ENCODE measurements at places on chromosomes 16 and 17.

DNA sequence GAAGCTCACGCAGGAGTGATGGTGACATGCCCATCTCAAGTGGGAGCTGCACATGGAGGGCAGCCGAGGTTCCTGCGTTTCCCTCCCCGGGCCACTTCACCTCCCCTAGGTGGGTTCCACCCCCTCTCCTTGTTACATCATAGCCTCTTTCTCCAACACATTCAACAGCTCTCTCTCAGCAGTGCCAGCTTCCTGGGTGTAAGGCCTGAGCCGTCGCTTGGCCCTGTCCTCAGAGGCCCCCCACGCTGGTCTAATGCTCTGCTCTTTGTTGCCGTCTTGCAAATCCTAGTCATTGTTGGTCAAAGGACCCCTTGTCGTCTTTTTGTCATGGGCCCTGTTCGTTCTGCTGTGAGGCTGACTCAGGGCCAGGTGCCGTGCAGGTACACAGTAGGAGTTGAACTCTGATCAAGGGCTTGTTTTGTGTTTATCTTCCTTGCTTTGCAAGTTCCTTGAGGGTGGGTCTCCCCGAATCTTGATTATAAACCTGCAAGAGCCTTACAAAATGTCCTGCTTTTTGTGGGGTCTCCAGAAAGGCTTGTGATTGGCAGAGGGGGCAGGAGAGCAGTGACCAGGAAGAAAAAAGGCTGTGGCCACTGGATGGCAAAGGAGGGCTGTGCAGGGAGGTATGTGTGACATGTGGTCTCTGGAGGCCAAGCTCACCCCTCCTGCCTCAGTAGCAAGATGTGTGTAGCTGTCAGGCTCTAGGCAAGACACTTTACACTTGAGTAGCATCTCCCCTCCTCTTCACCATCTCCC lies 136.6 kb downstream of the CCDC182 start:
- peak; percentile 44 for DNase-seq

DNA sequence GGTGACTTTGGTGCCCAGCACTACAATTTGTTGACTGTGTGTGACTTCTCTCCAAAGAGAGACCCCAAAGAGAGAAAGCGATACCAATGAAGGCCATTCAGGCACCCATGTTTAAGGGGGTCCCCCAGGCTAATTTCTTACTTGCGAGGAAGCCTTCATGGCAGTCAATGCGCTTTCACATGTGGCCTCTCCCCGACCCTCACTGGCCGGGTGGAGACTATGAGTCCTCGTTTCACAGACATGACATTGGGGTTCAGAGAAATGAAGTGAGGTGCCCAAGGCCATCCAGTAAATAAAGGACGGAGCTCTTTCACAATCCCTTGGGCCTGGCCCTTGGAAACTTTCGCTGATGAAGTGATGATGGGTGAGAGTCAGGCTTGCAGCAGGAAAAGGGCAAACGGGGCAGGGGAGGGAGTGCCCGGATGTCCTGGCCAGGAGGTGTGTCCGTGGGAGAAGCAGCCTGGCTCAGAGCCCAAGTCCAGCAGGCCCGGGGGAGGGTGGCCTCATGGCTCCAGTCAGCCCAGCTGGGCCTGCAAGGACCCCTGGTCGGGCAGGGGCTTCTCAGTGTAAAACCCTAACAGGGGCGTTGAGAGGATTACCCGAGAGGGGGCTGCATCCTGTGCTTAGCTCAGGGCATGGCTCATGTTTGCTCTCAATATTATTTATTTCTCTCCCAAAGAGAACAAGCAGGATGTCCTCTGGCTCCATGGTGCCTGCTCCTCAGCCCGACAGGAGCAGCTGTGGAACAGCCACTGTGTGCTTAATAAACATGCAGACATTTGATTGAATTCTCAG lies 14.7 kb downstream of the TBX2 start:
- no peak for DNase-seq

GRCh38 chr16:85956426-85956825 lies 57.5 kb downstream of the IRF8 start:
- DNase-seq: no peak

- DNase-seq: no peak
Observed at GRCh38 chr16:15694499-15694898, 44.5 kb downstream of the NDE1 start.

DNA sequence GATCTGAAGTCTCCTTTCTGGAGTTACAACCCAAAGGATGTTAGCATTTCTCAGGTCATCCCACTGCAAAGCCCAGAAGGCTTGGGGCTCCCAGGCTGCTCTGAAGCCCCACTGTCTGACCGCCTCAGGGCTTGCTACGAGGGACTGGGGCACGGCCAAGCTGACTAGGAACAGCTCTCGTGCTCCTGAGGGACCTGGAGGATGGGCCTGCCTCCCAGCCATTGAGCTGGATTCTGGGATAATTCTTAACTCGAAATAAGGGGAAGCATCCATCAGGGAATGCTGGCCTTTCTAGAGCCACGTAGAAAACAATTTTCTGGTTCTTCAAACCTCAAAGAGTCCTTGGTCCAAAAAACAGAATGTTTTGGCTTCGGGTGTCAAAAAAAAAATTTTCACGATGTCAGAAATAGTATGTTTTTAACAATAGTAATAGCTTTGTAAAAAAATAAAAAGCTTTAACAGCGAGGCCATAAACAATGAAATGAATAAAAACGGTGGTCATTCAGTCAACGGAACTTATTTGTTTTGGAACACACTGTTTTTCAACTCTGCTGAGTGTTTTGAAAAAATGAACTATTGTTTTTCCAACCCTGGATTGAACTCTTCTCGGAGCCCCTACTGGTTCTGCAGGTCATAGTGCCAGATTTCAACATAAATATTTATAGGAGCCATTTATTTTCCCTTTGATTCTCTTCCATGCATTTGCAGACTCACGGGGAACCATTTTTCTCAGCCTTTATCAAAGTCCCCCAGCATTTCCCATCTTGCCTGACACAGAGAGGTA lies 16.4 kb upstream of the HERPUD1 start:
- no peak for DNase-seq

- no peak for DNase-seq
Observed at GRCh38 chr17:72702136-72702735, 390.3 kb downstream of the SLC39A11 start.

DNA sequence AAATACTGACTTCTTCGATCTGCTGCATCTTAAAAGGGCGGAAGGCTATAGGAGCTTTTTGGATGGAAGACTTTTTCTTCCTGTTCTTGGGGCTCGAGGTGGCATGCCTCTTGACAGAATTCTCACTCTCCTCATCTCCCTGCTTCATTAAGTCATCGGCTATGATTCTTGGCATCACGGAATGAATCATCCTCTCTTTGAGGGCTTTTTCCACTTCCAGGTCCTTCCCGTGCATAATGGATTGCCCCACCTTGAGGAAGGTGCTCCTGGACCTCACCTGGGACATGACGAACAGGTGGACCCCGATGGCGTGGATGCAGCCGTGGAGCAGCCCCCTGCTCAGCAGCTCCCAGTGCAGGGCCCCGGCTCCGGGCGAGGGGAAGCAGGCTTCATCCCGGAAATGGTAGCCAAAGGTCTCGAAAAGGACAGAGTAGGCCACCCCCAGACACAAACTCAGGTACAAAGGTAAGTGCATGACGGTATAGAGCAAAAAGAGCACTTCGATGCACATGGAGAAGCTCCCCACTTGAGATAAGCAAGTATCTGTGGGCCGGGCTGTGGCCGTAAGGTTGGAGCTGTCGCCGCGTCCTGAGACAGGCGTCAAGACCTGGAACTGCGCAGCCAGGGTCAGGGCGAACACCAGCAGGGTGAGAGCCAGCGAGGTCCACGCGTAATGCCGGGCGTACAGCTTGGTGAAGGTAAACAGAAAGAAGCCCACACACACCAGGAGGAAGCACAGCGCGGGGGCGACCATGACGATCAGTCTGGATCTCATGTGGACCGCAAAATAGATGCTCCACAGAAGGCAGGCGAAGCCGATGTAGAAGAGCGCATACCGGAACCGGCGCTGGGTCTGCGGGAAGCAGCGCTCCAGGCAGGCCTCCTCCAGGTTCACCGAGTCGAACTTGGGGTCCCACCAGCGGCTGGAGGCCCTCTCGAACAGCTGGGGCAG lies 1.7 kb downstream of the ADCY9 start:
- DNase-seq: no peak

DNA sequence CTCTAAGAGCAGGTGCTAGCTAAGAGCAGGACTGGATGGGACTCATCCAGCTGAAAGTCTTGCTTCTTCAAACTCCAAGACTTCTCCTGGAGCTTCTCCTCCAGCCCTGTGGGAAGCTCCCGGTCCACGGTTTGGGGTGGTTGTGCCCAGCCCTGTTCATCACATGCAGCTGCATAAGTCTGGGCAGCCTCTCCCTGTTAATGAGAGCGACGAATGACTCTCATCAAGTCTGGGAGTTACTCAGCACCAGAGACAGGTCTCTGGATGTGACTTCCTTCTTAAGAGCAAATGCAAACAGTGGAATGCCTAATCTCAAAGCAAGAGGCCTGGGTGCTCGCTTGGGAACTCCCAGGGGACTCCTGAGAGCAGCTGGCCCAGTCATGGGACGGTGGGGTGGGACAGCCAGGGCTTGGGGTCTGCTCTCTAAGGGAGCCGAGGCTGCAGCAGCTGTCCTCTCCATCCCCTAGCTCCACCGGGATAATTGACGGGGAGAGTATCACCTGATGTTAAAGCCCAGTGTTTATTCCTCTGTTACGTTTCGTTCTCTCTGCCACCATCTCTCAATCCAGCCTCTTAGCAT lies 35.3 kb upstream of the CRHR1 start:
- no peak for DNase-seq

All from small intestine (tissue), 16 donors.